Stimulated activated CD4-positive, alpha-beta T cell treated with anti-CD3 and anti-CD28 coated beads, TNF-alpha, amount 100 ng/mL, for 1 hour (primary cell): ENCODE measurements at places on chromosomes 3 and 15.

GRCh38 chr3:43670635-43671522 is 19.9 kb upstream of the ABHD5 start:
- no peak for DNase-seq

DNA sequence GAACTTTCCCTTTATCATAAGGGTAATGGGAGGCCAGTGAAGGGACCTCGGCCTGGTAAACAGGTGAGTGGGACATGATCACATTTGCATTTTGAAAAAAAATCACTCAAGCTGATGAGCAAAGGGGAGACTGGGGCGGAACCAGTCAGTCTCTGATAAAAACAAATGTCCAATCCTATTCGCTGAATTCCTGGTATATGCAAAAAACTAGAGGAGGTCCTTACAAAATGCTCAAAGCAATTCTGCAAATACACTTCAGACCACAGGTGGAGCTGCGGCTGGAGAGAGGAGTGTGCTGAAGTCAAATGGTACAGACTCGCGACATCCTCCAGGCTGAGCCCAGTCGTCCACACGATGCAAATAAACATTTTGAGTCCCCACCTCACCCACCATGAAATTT is 166.7 kb downstream of the FOXP1 start:
- no peak for DNase-seq

DNA sequence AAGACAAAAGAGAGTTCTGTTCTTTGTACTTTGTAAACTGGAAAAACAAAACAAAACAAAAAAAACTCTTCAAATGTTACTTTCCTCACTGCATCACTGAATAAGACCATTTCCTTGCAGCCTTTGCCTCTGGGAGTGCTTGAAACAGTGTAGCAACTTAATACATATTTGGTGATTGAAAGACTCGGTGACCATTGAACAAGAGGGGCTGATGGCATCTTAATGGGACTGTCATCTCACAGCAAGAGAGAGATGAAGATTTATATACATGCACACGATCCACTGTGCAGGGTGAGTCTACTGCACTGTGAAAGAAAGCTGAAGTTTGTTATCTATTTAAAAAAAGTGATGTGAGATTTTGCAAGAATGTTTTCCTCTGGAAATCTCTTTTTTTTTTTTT is 111.9 kb upstream of the KLHL25 start:
- DNase-seq: no peak

DNA sequence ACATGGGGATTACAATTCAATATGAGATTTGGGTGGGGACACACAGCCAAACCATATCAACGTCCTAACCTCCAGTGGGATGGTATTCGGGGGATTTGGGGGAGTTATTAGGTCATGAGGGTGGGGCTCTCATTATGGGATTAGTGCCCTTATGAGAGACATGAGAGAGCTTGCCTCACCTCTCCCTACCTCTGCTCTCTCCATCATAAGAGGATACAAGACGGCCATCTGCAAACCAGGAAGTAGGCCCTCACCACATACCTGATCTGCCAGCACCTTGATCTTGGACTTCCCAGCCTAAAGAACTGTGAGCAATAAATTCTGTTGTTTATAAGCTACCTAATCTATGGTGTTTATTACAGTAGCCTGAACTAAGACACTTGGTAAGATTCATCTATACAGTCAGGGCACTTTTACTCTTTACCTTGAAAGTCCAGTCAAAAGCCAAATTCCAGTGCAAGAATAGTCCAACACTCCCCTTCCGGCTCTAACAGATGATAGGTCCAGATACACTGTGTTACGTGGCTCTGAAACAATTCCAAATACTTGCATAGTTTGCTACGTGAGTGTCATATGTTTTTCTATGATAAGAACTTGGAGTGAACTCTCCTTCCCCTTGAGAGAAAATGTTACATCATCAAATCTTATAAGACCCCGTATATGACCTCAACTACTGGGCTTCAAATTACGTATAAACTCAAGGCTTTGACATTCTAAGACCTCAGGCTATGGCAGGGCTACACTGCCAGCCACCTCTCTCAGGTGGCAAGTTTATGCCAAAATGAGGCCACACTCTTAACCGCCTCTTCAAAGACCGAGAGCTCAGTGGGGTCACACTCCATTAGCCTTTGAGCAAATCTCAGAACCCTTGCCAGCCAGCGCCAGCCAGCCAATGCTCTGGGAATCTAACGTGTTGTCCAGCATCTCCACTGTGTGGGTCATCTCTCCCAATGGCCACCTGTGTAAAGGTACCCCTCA is 129.9 kb downstream of the XXYLT1 start:
- no peak for DNase-seq

DNA sequence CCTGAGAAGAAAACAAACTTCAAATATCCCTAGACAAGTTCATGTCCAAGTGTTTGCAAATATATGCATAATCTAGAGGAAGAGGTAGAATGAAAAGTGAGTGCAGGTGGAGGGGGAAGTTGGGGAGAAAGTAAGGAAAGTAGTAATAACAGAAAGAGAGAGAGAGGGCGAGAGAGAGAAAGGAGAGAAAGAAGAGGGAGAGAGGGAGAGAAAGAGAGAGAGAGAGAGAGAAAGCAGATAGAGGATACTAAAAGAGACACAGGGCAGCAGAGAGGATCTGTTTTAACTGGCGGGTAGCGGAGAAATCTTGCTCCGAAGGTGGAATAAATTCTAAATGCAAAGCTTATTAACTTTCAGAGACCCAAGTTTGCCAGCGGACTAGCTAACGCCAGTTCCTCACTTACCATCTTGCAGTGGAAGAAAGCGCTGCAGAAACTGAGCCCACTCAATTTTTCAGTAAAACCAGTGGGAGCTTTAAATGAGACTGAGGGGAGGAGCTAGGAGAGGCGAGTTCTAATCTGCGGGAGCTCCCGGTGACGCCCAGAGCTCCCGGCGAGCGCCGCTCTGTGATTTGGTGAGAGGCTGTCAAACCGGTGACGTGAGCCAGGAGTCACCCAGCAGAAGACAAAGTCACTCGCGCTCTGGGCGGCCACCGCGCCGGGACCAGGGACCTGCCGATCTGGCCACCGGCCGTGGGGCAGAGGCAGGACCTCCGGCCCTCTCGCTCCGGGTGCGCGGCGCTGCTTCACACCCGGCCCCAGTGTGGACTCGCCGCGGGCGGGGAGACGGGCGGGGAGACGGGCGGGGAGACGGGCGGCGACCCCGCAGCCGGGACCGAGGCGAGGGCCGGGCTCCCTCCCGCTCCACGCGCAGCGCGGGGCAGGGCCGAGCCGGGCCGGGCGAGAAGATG is at the start of gene GMNC:
Gene GMNC, minus strand, starts transcription at position 486 of the 910 bp plus-strand sequence. Its CDS starts 79 bp downstream, at position 407.
- DNase-seq: no peak

- no peak for DNase-seq
These were observed 169.3 kb upstream of the TPM1 start for GRCh38 chr15:62873203-62873602.

- no peak for DNase-seq
These were observed 82.1 kb downstream of the DLG1 start for GRCh38 chr3:197216169-197216860.

GRCh38 chr3:63228087-63228486 is 50.0 kb upstream of the SYNPR start:
- no peak for DNase-seq

DNA sequence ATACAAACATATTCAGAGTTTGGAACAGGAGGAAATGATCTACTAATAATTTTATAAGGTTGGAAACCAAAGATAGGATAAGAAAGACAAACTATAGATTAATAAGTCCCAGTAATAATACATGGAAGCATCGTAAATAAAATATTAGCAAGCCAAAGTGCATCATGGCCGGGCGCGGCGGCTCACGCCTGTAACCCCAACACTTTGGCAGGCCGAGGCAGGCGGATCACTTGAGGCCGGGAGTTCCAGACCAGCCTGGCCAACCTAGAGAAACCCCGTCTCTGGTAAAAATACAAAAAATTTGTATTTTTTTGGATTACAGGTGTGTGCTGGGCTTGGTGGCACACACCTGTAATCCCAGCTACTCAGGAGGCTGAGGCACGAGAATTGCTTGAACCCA is 14.9 kb downstream of the MUC4 start:
- no peak for DNase-seq

- DNase-seq: no peak
These were observed 332.1 kb downstream of the ARRDC4 start for GRCh38 chr15:98292442-98293240.

GRCh38 chr15:20355256-20355868 is 186.2 kb downstream of the GOLGA6L6 start:
- no peak for DNase-seq

- no peak for DNase-seq
These were observed 349.7 kb upstream of the SUCLG2 start for GRCh38 chr3:68004091-68004490.

DNA sequence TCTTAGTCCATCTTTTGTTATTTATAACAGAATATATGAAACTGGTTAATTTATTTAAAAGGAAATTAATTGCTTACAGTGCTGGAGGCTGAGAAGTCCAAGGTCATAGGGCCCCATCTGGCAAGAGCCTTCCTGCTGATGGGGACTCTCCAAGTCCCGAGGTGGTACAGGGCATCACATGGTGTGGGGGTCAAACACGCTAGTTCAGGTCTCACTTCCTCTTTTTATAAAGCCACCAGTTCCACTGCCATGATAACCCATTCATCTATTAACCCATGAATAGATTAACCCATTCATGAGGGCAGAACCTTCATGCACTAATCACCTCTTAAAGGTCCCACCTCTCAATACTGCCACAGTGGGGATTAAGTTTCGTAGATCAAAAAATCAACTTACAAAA is 659.3 kb downstream of the NAALADL2 start:
- DNase-seq: no peak

GRCh38 chr3:50675179-50676030 is 678 bp downstream of the DOCK3 start:
- peak; percentile 54 for DNase-seq

DNA sequence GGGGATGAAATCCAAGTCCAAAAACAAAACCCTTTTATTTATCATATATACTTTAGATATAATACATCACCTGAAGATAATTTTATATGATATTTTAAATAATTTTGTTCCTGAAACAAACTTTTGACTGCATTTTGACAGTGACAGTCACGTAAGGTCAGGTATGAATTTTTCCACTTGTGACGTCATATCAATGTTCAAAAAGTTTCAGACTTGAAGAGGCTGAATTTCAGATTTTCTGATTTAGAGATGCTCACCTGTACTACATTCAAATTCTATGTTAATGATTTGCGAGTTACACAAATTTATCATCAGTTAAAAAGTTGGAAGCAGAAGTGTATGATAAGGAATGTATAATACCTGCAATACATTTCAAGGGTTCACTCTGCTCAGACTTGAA is 136.1 kb upstream of the EPHA6 start:
- DNase-seq: no peak

GRCh38 chr15:77819048-77819850 is 186.5 kb upstream of the LINGO1 start:
- no peak for DNase-seq

- DNase-seq: no peak
These were observed 15.0 kb upstream of the TBL1XR1 start for GRCh38 chr3:177212278-177212610.

- no peak for DNase-seq
These were observed 82.1 kb downstream of the DUT start for GRCh38 chr15:48413304-48413703.

DNA sequence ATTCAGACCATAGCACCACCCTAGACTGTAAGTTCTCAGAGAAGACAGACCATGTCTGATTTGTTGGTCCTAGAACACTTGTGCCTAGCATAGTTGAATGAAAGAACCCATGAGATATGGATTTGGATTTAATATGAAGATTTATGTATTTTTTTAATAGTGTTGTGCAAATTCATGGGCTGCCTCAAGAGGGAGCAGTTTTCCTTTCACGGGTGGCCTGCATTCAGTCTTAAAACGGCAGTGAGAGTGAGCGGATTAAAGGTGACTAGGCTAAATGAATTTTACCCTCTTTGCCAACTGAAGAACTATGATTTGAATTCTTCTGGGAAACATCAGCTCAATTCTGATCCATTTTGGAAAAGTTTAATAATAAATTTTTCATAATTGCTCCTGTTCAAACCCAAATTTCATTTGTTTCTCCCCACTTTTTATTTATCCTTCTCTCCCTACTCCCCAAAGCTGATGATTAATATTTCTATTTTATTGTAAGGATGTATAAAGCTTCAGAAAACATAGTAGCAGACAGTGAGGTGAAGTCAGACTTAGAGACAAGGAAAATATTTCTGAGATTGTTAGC is 67.3 kb downstream of the MORC1 start:
- DNase-seq: no peak

DNA sequence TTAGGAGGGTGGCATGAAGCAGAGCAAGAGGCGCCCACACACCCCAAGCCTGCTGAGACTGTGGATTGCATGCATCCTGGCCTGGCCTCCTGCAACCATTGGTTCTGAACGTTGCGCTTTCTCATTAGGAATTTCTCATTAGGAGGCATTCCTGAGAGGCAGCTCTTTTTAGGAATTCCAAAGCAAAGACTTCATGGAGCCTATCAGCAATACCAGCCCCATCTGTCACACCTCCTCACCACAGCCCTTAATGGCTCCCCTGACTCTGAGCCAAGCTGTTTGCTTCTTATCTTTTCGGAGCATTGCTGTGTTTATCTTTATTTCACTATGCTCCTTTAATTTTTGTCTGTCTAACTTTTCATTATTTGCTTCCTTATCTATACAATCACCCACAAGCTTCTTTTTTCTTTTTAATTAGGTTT is 226.9 kb downstream of the CACNA2D3 start:
- no peak for DNase-seq

- DNase-seq: no peak
These were observed 19.7 kb downstream of the CHMP2B start for GRCh38 chr3:87246662-87247429.

- no peak for DNase-seq
These were observed 467.7 kb downstream of the FGF12 start for GRCh38 chr3:192259661-192260060.

DNA sequence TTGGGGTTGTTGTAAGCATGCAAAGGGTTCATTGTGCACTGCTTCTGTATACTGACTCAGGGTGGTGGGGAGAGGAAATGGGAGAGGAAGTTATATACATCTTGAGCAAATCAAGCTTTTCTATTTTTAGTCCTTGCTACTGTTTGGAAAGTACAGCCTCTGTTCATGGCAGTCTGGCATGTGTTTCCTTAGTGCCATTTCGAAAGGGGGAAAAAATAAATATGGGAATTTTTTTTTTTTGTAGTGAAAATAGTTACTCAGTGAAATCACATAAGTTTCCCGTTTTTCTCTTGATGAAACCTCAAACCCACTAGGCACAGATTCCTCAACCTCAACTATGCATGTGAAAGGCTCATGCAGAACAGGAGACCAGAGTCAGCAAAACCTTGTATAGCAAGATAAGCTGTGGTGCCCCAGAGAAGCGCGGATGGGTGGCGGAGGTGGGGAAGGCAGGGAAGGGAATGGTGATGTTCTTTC is 353.3 kb downstream of the LPP start:
- no peak for DNase-seq
